Large intestine (tissue), 12 donors: ENCODE measurements at places on chromosomes 3 and 15. TPM values are rescaled to one million over a fixed set of nuclear protein-coding genes. Genes with fewer than 3 reads are reported as not detected.
A peak's percentile ranks its signal among the peaks of the same experiment; 100 is the strongest.

DNA sequence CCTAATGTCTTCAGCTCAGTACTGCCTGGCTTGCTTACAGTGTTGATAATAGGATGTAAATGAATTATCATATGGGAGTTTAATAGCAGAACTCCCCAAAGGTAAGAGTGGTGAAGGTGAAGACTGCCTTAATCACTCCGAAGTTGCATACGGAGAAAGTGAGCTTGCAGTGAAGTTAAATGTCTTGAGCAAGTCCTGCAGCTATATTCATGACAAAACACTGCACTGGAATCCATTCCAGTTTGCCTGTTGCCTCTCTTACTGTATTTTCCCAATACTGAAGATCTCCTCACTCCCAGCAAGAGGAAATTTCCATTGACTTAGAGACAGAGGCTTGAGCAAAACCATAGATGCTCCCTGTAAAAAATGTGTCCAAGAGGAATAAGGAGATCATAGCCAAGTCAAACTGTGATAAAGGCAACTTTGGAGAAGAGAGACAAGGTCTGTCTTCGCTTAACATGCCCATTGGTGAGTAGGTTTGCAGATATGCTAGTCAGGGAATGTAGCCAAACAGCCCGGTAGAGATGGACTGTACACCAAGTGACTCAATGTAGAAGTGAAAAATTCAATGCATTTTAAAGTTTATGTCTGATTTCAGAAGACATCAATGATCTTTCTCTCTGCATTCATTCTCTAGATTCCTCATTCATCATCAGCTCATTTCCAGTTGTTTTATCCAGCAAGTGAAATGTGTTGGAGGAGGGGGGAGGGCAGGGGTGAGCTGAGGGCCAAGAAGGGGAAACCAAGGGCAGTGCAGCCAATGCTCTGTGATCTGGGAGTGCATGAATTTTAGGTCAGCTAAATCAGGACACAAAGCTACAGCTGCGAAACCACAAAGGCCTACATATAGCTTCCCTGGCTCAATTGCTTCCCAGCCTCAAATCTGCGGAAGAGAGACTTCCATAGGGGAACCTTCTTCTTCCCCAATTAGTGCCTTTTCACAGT lies 667.1 kb upstream of the NR2F2 start:
- H3K4me3 ChIP-seq: no peak overlapping the region
- DNase-seq: no peak
- H3K27me3 ChIP-seq: peaks cover 2% of the 10 kb centered on the region
- no peak overlapping the region for H3K27ac ChIP-seq
- no peaks in the 10 kb centered on the region for H3K4me1 ChIP-seq
- no peaks in the 10 kb centered on the region for H3K36me3 ChIP-seq

CPN2 gene
- 0.09 TPM for polyA plus RNA-seq

GRCh38 chr3:182861348-182861747 lies 68.0 kb downstream of the ATP11B start:
- no peaks in the 10 kb centered on the region for H3K4me1 ChIP-seq
- H3K27ac ChIP-seq: no peak overlapping the region
- H3K27me3 ChIP-seq: no peaks in the 10 kb centered on the region
- DNase-seq: no peak
- no peak overlapping the region for H3K4me3 ChIP-seq

GRCh38 chr15:70066447-70066846 lies 31.3 kb downstream of the TLE3 start:
- DNase-seq: no peak
- H3K4me1 ChIP-seq: peaks cover 19% of the 10 kb centered on the region
- H3K4me3 ChIP-seq: no peak overlapping the region
- H3K27me3 ChIP-seq: no peaks in the 10 kb centered on the region

GRCh38 chr3:165642761-165643420 lies 194.3 kb downstream of the BCHE start:
- H3K27ac ChIP-seq: peak overlapping the region; percentile 45
- peaks cover 7% of the 10 kb centered on the region for H3K4me1 ChIP-seq
- peak; percentile 57 for DNase-seq
- H3K4me3 ChIP-seq: no peak overlapping the region
- no peaks in the 10 kb centered on the region for H3K27me3 ChIP-seq

DNA sequence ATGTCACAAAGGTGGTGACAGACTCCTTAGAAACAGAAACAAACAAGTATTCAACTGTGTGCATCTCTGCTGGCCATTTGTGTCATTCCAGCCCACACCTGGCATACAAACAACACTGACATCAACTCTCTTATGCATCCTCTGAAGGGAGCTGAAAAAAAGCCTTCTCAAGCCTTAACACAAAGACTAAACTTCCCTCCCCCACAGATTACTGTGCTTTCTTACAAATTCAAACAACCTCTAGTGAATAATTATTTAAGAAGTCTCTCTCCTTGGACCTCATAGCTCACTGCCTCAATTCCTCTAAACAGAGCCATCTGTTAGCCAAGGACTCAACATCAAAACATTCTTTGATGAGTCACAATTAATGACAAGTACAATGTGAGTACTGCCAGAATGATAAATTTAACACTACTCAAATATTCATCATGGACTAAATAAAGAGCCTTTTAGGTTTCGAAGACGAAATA lies 132.1 kb downstream of the WDR76 start:
- no peak overlapping the region for H3K27ac ChIP-seq
- H3K27me3 ChIP-seq: no peaks in the 10 kb centered on the region
- DNase-seq: no peak
- H3K4me1 ChIP-seq: no peaks in the 10 kb centered on the region
- H3K36me3 ChIP-seq: no peaks in the 10 kb centered on the region

DNA sequence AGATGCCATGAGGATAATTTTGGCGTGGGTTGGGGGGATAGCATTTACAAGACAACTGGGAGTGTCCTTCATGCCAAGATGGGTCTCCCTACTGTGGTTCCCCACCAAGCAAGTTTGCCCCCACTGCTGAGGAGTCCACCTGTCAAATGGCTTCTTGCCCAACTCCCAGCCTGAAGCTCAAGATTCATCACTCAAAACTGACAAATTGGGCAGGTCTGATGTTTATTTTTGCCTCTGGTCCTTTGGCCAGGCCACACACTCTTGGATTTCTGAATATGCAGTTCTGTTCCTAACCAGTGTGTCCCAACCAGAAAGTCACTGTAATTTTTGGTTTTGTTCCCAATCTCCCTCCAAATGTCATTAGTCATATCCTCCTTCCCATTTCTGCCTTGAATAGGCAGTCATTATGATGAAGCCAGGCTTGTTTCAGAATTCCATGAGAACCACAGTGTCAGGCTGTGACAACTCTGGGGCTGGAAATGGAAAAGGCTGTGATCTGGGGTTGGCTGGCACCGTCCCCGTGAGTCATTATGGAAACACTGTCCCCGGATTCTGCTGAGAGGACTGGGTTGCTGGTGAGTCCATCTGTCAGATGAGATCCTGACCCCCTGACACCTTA lies 29.3 kb upstream of the MEF2A start:
- H3K4me3 ChIP-seq: no peak overlapping the region
- no peak for DNase-seq
- H3K4me1 ChIP-seq: no peaks in the 10 kb centered on the region

- peak; percentile 44 for DNase-seq
- H3K4me3 ChIP-seq: no peak overlapping the region
- H3K27ac ChIP-seq: no peak overlapping the region
- peaks cover 26% of the 10 kb centered on the region for H3K4me1 ChIP-seq
- H3K27me3 ChIP-seq: no peaks in the 10 kb centered on the region
Observed at GRCh38 chr3:48507256-48508061, 3.5 kb upstream of the SHISA5 start.

C3orf33 gene
- 12.5 TPM for polyA plus RNA-seq

GRCh38 chr15:36809380-36809779 lies 230.0 kb downstream of the CDIN1 start:
- no peaks in the 10 kb centered on the region for H3K36me3 ChIP-seq
- H3K4me1 ChIP-seq: peaks cover 18% of the 10 kb centered on the region
- DNase-seq: no peak
- H3K4me3 ChIP-seq: no peak overlapping the region
- no peaks in the 10 kb centered on the region for H3K27me3 ChIP-seq

DNA sequence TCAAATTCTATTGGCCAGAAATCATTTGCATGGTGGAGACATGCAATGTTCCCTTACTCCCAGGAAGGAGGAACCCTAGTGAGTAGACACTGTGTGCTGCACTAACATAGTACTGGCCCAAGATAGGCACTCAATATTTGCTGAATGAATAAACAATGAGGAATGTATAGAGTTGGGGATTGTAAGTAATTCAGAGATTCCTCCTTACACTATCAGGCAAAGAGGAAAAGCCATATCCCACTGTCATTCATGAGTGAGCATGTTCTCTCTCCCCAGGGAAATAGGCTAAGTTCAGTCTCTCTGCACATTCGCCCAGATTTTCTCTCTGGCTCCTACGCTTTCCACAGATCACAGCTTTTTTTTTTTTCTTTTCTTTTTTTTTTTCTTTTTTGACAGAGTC lies 154.9 kb upstream of the WNT5A start:
- no peak overlapping the region for H3K4me3 ChIP-seq
- no peak overlapping the region for H3K27ac ChIP-seq

GRCh38 chr3:124845406-124845805 lies 41.8 kb downstream of the ITGB5 start:
- DNase-seq: no peak
- H3K27me3 ChIP-seq: no peaks in the 10 kb centered on the region
- H3K4me1 ChIP-seq: peaks cover under 1% of the 10 kb centered on the region
- no peak overlapping the region for H3K4me3 ChIP-seq

DNA sequence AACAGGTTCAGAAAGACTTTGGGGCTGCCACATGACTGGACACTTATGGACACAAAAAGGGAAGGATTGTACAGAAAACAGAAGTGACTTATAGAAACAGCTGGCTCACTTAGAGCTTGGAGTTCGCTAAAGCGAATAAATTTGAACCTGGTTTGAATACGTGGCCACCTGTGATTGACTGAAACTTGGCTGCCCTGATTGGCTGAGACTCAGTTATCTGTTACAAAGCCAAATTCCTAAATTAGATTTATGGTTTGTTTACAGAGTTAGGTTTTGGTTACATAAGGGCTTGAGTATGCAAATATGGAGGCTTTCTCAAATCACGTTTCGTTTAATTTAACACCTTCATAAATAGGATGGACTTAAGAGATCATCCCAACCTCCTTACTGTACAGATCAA lies 270.2 kb downstream of the THSD4 start:
- H3K27me3 ChIP-seq: no peaks in the 10 kb centered on the region
- H3K4me3 ChIP-seq: no peak overlapping the region
- no peak overlapping the region for H3K27ac ChIP-seq
- no peak for DNase-seq
- H3K4me1 ChIP-seq: peaks cover 2% of the 10 kb centered on the region

CLCN2 gene
- 27.5 TPM for polyA plus RNA-seq

DNA sequence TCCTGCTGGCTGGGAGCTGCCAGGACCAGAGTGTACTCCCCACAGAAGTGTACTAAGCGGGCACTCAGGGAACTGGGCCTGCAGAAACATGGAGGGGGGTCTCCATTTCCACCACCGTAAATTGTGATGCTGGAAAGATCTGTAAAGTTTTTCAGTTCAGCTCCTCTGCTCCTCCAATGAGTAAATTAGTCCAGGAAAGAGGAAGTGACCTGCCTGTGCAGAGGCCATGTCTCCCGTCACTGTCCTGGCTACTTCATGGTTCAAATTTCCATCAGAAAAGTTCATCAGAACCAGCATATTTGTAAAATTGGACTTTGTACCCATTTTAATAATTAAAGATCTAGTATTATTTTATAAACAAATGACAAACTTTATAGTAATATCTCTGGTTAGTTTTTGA lies 226.7 kb upstream of the THBS1 start:
- H3K4me1 ChIP-seq: peaks cover 13% of the 10 kb centered on the region
- no peak for DNase-seq
- no peaks in the 10 kb centered on the region for H3K27me3 ChIP-seq
- no peaks in the 10 kb centered on the region for H3K36me3 ChIP-seq
- no peak overlapping the region for H3K27ac ChIP-seq

GRCh38 chr15:50828610-50829206 lies 63.2 kb upstream of the SPPL2A start:
- H3K27me3 ChIP-seq: no peaks in the 10 kb centered on the region
- H3K27ac ChIP-seq: no peak overlapping the region
- H3K4me1 ChIP-seq: peaks cover 4% of the 10 kb centered on the region
- H3K36me3 ChIP-seq: no peaks in the 10 kb centered on the region
- no peak overlapping the region for H3K4me3 ChIP-seq
- DNase-seq: peak; percentile 86

GRCh38 chr3:189289251-189289650 lies 117.5 kb downstream of the TPRG1 start:
- no peaks in the 10 kb centered on the region for H3K27me3 ChIP-seq
- H3K27ac ChIP-seq: no peak overlapping the region
- no peaks in the 10 kb centered on the region for H3K36me3 ChIP-seq
- H3K4me3 ChIP-seq: no peak overlapping the region

GRCh38 chr3:29181872-29182271 lies 99.0 kb upstream of the RBMS3 start:
- H3K4me3 ChIP-seq: no peak overlapping the region
- no peak for DNase-seq
- H3K36me3 ChIP-seq: no peaks in the 10 kb centered on the region
- no peaks in the 10 kb centered on the region for H3K4me1 ChIP-seq
- no peak overlapping the region for H3K27ac ChIP-seq

GRCh38 chr15:53106505-53107286 lies 316.6 kb upstream of the ONECUT1 start:
- no peaks in the 10 kb centered on the region for H3K27me3 ChIP-seq
- DNase-seq: no peak
- H3K27ac ChIP-seq: no peak overlapping the region
- H3K36me3 ChIP-seq: no peaks in the 10 kb centered on the region
- H3K4me3 ChIP-seq: no peak overlapping the region
